ENCODE measurements at places on chromosomes 3 and 15.
A peak's percentile ranks its signal among the peaks of the same experiment; 100 is the strongest.

GRCh38 chr3:13148561-13149329 lies 75.5 kb upstream of the IQSEC1 start:
- DNase-seq: no peak

GRCh38 chr3:31958701-31959152 lies 22.3 kb downstream of the OSBPL10 start:
- no peak for DNase-seq

GRCh38 chr15:25989327-25989726 lies 126.2 kb upstream of the ATP10A start:
- DNase-seq: no peak

- DNase-seq: no peak
Measured at GRCh38 chr3:109888026-109888425, 550.7 kb upstream of the DPPA4 start.

DNA sequence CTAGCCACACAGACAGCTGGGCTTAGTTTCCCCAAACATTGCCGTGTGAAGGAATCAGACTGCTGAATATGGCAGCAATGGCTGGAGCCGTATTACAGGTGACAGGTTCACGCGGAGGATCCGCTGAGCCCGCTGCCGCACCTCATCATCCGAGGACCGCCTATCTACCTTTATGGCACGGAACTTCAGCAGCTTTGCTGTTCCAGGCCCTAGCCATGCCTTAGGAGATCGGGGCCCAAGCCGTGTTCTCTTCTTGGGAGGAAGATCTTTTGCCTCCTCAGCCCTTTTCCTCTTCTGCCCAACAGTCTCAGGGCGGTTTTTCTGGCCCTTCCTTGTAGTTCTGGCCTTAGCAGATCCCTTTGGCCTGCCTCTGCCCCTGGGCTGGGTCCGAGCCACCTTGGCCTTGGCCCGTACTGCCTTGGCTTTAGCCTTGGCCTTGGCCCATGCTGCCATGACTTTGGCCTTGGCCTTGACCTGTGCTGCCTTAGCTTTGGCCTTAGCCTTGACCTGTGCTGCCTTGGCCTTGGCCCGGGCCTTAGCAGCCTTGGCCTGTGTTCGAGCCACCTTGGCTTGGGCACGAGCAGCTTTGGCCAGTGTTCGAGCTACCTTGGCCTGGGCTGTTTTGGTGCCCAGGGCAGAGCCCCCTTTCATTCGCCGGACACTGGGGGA lies 3.2 kb downstream of the CCDC71 start:
- DNase-seq: no peak

DNA sequence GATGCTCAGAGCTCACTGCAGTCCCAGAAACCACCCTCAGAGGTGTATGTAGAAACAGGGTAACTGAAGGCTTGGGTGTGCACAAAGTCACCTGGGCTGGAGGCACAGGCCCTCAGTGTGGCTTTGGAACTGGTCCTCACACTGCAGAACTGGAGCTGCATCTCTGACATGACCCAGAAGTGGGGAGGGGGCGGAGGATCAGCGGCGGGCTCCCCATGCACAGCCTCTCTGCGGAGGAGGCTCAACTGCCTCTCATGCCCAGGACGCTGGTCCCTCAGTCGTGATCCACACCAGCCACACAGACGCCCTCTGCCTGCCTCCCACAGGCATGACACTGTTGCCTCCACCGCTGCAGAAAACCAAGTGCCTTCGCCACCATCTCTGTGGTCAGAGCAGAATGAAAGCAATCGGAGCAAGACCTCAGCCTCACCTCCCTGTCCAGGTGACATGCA lies 73.7 kb downstream of the TM2D3 start:
- peak; percentile 28 for DNase-seq

DNA sequence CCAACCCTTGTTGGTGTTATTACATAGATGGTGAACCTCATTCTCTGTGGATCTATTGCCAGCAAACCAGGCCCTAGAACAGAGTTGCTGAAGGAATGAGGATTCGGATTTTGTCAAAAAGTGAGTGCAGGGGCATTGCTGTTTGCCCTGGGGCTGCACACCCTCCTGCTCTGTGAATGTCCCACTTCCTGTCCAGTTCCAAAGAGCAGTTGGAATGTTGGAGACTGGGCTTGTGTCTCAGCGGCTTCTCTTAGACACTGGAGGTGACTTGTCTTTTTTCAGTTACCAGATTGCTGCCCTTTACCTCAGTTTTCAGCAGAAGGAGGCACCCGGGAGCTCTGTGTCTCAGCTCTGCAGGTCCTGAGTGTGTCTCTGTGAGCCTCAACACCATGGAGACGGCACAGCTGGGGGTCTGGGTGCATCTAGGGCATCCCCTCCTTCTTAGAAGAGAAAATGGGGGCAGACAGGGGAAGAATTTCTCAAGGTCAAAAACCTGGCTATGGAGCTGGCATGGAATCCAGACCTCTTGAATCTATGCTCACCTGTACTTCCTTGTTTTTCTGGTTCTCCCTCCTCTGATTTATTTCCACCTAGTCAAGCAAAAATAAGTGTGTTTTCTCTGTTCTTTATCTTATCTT lies 46.3 kb downstream of the LIMD1 start:
- no peak for DNase-seq

- peak; percentile 51 for DNase-seq
Measured at GRCh38 chr3:39432342-39432741, 25.8 kb downstream of the RPSA start.
